Mesothelial cell of epicardium (in vitro differentiated cells): ENCODE measurements at places on chromosomes 13 and 19.

- DNase-seq, result no peak
These were observed 50.2 kb downstream of the LRCH1 start for GRCh38 chr13:46603165-46603603.

DNA sequence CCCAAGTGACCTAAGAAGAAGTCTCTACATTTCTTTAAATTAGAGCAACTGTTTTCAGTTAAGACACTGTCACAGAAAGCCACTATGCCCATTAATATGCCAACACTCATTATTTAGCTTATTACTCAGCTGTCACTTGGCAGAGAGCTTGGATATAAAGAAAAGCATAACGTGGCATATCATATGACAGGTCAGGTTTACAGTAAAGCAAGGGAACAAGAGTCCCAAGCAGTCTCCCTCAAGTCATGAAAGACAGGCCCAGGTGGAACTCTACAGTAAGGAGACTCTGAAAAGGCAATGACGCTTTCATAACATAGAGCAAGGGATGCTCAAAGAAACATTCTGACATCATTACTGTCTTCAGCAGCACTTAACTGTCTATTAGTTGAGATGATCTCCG lies 6.3 kb downstream of the LHFPL6 start:
- no peak for DNase-seq

GRCh38 chr19:13146763-13147563 lies 3.2 kb downstream of the STX10 start:
- no peak for DNase-seq

- DNase-seq, result no peak
These were observed 1366.6 kb upstream of the MIR17HG start for GRCh38 chr13:89980896-89981295.

DNA sequence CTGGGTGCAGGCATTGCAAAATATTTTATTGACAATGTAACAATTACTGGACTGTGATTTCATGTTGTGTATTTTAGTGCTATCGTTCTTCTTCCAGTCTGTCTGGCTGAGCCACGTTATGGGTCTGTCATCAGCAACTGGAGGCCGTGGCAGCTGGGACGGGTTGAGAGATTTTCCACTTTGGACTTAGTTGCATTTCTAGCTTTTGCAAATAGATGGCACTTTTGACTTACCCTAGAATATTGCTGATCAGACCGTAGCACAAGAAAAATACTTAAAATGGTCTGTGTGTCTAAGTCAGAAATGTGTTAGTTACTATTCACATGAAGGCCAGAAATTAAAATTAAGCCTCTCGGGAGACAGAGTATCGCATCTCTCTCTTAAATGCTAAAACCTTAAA lies 211.1 kb downstream of the TEX29 start:
- DNase-seq, result no peak

DNA sequence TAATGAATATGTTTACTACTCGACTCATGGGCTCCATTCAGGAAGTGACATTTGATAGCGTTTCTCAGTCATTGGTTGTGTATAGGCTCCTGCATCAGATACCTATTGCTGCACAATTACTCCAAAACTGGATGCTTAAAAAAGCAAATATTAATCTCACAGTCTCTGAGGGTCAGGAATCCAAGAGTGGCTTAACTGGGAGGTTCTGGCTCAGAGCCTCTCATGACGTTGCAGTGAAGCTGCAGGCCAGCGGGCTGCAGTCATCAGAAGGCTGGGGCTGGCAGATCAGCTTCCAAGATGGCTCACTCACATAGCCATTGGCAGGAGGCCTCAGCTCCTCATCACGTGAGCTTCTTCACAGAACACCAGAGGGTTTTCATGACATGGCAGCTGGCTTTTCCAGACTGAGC lies 525.1 kb upstream of the NBEA start:
- DNase-seq, result no peak

DNA sequence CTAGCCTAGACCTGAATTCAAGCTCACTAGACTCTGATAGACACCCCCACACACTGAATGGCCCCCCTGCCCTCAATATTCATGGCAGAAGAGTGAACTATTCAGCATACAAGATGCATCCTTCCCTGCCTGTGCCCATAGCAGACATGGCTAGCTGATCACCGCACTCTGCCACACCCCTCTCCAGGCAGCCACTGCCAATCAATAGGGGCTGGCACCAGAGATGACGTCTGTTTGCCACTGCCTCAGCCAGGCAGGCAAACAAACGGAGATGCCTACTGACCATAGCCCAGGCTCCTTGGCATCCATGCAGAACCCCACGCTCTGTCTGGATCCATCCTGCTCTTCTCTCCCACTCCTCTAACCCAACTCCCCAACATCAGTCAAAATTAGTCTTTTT lies 13.8 kb upstream of the NPAS1 start:
- DNase-seq, result no peak

DNA sequence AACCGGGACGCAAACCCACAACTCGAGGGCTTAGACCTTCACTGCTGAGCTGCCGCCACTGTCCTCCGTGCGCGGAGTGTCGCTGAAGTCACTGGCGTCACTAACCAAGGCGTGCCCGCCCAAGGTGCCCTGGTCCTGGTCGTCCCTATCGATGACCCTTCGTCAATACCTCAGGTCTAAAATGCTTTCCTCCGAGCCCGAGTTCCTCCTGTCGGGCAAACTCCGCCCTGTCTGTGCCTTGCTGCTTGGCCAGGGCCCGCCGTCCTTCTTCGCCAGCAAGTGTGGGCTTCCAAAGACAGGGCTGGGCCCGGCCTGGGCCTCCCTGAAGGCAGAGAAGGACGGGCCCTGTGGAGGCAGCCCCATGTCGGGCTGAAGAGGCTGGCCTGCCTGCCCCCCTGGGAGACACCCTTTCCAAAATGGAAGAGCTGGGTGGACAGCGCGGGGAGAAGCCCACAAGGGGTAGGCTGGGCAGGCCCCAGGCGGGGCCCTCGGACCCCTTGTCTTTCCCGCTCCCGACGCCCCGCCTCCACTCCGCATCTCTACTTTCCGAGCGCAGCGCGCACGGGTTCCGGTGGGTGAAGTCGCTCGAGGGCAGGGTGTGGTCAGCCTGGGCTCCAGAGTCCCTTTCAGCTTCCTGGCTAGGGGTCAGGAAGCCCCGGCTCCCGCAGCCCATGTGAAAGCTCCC lies 13.4 kb downstream of the RB1 start:
- DNase-seq, result no peak

GRCh38 chr13:36675213-36675536 lies 1.4 kb downstream of the SERTM1 start:
- no peak for DNase-seq

- no peak for DNase-seq
These were observed 68.1 kb downstream of the RUBCNL start for GRCh38 chr13:46318986-46319385.

DNA sequence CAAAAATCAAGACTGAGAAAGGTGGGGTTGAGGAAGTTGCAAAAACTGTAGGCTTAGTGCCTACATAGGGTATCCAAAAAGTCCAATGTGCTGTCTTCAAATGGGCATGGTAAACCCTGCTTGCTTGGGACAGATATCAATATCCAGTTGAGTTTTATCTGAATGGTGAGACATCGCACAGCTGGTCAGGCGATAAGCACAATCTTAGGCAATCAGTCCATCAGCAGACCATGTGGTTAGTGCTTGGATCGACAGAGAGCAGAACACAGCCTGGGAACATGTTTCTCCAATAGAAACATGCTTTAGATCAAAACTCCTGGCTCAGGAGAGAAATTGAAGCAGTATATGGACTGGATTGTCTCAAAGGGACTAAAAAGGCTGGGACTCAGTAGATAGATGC lies 151.3 kb upstream of the IPO5 start:
- DNase-seq, result no peak

DNA sequence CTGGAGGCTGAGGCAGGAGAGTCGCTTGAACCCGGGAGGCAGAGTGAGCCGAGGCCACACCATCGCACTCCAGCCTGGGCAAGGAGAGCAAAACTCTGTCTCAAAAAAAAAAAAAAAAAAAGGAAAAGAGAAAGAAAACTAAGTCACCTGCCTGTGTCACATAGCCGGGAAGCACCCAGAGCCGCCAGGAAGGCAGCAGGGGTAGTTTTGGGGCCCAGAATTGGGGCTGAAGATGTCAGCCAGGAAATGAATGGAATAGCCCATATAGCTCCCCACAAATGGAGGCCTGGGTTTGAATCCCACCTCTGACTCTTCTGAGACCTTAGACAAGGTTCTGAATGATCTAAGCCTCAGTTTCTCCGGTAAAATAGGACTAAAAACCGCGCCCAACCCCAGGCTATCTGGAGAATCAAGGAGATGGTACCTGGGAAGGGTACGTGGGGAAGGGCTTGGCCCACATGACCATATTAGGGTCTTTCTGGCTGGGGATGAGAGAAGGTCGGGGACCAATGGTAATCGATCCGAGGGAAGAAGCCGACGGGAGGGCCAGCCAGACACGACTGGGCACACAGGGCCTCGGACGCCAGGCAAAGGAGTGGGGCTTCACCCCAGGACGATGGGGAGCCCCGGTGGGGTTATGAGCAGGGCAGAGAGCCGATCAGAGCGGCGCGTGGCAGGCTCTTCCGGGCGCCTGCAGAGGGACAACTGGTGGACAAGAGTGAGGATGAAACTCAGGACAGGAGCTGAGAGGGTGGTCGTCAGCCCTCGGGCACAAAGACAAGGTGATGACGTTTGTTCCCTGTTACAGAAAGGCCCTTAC lies 14.4 kb downstream of the CCDC124 start:
- DNase-seq, result no peak

GRCh38 chr13:48178126-48178525 lies 54.9 kb upstream of the ITM2B start:
- DNase-seq, result no peak

DNA sequence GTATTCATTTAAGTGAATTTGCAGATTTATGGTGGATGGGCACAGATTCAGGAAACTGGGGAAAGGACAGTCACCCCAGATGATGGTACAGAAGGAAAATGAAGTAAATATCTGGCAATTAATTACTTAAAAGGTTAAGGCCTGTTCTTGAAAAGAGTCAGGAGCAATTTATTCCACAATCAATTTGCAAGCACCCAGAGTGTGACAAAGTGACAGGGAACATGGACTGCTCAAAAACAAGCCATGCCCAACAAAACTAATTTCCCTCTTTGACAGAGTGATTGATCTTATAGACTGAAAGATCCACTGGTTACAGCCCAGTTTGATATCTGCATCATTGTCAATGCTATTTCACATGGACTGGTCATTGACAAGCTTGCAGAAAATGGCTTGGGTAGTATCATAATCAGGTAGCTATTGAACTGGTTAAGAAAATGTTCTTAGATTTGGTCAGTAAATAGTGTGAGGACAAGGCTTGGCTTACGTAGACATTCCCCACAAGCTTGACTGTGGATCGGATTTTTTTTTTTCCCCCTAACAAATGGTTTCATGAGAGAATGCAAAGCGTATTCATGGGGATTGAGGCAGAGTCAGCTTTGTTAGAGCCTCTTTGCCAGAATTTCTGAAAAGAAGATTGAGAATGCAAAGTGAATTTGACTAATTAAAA lies 584.6 kb downstream of the GPC6 start:
- no peak for DNase-seq

DNA sequence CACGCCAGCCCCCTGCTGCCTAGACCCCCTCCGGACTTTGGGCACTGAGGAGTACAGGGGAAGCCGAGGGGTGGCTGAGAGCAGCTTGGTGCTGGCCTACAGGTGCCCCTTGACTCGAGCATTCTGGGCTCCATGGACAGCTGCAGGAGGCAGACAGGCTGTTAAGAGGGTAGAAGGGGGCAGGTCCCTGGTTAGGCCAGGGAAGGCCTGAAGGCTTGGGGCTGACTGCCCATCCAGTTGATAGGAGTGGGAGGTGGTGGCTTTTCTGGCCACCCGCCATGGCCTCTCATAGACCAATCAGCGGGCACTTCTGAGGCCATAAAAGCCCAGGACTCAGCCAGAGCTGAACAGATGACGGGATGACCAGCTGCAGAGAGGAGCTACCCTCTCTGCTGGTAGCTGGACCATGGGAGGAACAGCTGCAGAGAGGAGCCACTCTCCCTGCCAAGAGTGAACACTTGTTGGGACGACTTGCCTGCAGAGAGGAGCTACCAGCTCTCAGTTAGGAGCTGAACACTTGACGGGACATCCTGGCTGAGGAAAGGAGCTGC lies 10.7 kb upstream of the SUPT20H start:
- no peak for DNase-seq

DNA sequence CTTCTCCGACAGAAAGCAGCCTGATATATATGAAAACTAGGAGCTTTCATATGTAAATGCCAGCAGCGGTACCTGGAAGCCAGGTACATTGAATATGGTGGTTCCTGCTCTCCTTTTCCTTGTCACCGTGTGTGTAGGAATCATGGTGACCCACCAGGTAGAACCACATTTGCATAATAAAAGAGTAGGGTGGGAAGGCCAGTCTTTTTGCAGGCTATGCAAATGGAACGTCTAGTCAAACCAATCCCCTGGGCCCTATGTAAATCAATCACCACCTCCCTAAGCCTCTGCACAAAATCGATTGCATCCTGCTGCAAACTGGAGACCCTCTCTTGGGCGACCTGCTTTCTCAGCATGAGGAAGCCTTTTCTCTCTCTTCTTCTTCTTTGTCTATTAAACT lies 22.2 kb upstream of the ZNF181 start:
- no peak for DNase-seq

- no peak for DNase-seq
These were observed 483.0 kb downstream of the DCT start for GRCh38 chr13:93996481-93996880.

GRCh38 chr13:97224544-97225300 lies 2.6 kb downstream of the MBNL2 start:
- no peak for DNase-seq

DNA sequence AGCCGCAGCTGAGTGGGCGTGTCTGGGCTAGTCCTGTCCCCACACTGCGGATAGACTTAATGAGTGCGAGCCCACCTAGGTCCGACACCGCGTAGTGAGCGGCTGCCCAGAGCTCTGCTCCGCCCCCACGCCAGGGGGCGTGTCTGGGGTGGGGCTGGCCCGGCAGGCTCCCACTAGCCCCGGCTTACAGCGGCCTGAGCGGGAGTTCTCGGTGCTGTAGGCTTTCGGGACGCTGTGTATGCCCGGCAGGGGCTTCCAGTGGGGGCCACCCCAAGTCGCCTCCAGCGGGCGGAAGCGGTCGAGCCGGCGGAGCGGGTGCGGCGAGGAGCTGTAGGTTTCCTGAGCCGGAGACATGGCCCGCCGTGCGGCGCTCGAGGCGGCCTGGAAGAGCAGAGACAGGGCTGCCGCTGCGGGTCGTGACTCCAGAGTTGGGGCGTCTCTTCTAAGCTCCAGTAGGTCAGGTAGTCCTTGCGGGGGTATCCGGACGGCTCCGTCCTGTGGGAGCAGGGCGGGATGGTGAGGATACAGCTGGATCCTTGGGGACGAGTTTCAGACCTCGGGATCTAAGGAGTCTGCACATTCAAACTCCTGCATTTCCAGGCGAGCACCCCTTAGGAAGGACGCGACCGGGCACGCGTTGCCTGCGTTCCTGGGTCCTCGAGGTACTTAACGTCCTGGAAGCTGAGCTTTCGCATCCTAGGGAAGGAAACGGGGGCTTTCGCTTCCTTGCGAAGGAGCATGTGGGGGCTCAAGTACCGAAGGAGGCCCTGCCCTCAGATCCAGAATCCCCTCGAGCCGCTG lies 1.2 kb downstream of the CGB7 start:
- peak; percentile 72 for DNase-seq

DNA sequence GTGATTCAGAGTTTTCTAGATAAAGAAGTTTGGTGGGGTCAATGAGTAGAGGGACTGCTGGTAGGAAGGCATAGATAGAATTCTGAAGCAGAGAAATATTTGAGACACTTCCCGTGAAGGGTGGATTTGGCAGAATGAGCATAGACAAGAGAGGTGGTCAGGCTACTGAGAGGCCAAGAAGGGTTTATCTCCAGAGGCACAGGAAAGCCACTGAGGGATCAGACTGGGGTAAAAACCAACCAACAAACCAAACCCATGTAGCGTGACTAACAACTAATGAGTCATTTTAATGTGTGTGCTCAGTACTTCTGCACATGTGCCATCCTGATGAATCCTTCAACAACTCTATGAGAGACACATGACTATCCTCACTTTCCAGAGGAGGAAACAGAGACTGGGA lies 60.0 kb upstream of the SERP2 start:
- DNase-seq, result no peak
